GM23248 (cell line): ENCODE measurements at places on chromosomes 3 and 15.

- DNase-seq = peak; percentile 21
Observed at GRCh38 chr3:141333836-141334626, 34.3 kb upstream of the ZBTB38 start.

GRCh38 chr3:14546041-14546440 lies 5.9 kb upstream of the GRIP2 start:
- no peak for DNase-seq

GRCh38 chr3:128806588-128806987 lies 72.8 kb upstream of the ACAD9 start:
- DNase-seq = no peak

GRCh38 chr3:133394561-133395311 lies 5.1 kb upstream of the BFSP2 start:
- DNase-seq = peak; percentile 8

DNA sequence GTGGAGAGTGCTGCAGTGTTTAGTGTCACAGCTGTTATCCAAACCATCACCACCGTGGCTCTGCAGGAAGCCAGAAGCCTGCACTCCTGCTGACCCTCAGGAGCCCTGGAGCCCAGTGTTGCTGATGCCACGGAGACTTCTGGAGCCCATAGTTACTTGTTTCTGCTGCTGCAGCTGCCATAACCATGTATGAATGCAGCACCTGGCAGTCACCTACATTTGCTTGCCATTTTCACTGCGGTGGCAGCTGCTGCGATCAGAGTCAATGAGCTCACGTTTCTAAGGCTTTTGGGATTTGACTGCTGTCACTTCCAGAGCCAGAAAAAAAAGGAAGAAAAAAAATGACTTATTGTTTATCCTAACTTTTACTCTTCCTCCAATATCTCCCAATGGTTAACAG lies 299.2 kb upstream of the THRB start:
- no peak for DNase-seq

GRCh38 chr3:39156421-39156820 lies 3.0 kb upstream of the CSRNP1 start:
- DNase-seq = no peak

- peak; percentile 98 for DNase-seq
Observed at GRCh38 chr3:150469031-150469930, 61.2 kb downstream of the TSC22D2 start.

DNA sequence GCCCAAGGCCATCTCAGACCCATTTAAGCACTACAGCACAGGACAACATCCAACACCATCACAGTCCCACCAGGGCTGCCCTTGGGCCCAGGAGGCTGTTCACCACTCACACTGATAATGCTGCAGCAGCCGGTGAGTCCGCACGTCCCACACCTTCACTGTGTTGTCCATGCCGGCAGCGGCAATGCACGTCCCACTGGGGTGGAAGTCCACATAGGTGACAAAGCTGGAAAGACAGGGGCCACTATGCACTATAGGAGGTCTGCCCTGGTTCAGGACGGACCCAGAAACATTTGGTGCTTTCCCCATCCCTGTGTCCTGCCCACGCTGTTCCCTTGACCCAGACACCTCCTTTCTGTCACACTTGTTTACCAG lies 8.5 kb downstream of the POC1A start:
- DNase-seq = no peak

DNA sequence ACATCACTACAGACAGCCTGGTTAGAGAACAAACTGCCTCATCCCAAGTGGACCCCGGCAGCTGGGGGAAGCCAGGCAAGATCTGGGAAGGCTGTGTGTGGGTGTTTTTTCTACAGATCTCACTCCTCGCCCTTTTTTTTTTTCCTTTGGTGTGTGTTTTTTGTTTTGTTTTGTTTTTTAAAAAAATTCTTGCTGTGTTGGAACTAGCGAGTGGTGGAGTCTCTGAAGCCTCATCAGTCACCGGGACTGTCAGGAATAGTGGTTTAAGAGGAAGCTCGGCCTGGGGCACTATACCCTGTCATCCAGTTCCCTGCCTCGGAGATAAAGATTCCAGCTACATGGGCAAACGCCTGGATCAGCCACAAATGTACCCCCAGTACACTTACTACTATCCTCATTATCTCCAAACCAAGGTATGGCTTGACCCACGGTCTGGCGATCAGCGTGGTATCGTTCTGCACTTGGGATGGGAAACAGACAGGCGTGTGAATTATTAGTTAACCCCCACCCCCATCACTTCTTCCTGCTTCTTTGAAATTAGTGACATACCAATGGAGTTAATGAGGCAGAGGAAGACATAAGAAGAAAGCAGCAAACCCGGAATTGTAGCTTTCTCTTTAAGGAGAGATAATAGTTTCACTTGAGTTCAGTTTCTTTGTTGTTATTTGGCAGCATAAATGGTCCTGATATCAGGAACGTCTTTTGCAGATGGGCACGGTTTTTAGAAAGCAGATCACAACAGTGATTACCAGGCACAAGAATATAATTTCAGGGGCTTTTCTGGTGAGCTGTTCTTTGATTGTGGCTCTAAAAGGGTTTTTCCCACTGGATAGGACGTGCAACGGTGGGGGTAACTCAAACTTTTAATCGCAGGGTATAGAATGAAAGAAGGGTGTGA lies 722 bp downstream of the RBMS3 start:
- peak; percentile 72 for DNase-seq

DNA sequence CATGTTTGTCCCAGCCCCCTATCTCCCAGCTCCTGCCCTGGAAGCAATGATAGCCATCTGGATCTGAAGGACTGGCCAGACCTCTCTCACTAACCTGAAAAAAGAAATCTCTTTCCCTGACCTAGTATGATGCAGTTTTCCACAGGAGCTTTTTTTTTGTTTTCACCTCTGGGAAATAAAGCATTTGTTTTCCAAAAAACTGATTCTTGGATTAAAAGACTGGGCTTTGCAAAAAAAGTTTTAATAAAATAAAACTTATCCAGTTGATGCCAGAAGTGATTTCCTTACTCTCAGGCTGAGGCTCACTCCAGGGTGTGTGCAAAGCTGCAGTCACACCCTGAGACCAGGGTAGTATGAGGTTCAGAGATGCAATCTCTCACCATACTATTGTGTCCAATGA lies 104.0 kb downstream of the RYK start:
- DNase-seq = no peak

GRCh38 chr3:84965141-84965540 lies 6.4 kb downstream of the CADM2 start:
- DNase-seq = no peak

GRCh38 chr3:157204431-157204830 lies 44.5 kb upstream of the CCNL1 start:
- peak; percentile 72 for DNase-seq

DNA sequence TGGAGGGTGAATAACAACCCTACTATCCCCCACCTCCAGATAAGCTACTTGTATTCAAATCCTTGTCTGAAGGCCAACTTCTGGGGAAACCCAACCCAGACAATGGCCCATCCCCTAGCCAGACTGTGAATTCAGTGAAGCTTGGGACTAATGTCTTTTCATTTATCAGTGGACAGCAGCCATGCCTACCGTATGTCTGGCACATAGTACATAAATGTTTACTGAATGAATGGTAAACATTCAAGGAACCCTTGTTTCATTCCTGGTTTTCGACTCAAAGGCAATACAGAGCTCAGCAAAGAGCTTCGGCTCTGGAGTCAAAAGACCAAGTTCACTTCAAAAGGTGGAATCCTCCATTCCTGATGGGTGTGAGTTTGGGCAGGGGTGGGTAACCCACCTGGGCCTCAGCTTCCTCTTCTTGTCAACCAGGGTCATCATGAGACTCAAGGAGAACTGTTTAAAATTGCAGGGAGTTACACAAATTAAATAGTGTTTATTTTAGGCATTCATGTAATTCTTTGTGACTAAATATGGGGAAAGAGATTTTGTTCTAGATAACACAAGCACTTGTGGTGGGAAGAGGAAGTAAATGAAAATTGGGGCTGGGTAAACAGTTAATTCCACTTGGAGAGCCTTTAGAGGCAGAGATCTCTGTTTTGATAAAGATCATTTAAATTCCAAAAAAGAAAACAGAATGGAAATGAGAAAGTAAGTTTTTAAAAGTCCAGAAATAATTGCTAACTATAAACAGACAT lies 303.7 kb upstream of the WNT5A start:
- no peak for DNase-seq

- no peak for DNase-seq
Observed at GRCh38 chr3:44927371-44927770, 48.6 kb downstream of the ZDHHC3 start.

DNA sequence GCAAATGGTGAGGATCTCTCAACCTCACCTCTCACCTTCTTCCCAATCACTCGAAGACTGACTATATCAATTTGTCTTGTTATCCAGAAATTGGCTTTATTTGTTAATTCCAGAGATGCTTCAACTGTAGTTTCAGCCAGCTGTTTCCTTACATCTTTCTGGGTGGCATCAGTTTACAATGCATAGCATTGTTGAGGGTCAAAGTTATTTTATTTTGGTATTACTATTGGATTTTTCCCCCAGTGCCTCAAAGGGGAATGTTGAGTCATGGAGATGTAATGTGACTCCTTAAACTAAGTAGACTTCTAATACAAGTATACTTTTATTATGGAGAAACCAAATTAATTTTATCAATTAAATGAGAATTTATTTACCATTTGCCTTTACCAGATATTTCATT lies 351.6 kb downstream of the TIGIT start:
- DNase-seq = peak; percentile 35

- DNase-seq = no peak
Observed at GRCh38 chr3:62981962-62982361, 106.7 kb upstream of the CADPS start.

GRCh38 chr15:36965570-36966342 lies 134.6 kb downstream of the MEIS2 start:
- DNase-seq = no peak

DNA sequence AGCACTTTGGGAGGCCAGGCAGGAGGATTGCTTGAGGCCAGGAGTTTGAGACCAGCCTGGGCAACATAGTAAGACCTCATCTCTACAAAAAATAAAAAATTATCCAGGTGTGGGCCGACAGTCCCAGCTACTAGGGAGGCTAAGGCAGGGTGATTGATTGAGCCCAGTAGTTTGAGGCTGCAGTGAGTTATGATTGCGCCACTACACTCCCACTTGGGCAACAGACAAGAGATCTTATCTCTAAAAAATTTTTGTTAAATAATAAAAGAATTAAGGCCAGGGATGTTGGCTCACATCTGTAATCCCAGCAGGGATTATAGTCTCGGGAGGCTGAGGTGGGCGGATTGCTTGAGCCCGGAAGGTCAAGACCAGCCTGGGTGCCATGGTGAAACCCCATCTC lies 25.8 kb upstream of the NFKBIZ start:
- no peak for DNase-seq

- DNase-seq = no peak
Observed at GRCh38 chr3:31011380-31011779, 116.9 kb upstream of the GADL1 start.

DNA sequence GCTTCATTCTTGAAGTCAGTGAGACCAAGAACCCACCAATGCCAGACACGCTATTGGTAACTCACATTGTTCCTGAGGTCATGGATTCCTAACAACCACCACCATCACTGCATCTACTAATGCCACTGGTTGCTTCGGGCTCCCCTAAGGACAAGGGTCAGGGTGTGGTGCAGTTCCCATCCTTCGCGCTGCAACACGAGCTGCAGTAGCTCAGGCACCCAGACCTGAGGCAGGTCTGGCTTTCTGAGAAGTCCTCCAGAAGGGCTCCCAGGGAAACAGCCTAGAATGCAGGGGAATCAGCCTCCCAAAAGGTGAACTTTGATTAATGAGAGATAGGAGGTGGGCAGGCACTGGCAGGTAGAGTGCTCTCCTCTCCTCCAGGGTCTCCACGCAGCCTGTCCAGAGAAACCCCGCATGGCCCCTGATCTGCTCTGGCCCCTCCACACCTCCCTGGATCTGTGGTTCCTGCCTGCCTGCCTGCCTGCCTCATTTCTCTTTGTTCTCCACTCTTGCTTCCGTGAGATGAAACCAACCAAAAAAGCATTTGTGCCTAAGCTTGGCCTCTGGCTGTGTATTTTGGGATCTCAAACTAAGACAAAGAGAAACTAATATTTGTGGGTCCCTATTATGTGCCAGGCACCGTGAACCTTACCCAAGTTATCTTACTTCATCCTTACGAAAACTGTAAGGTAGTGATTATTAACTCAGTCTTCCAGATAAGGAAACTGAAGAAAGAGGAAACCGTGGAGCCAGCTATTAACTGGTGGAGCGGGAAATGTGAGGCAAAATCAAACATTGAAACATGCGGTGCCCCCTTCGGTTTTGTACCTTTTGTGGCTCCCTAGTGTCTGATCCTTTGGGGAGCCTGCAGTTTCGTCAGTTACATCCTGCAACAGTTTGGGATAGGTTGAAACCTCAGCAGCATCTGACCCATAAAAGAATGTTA lies 43.9 kb upstream of the USP3 start:
- DNase-seq = no peak

GRCh38 chr15:44435893-44436667 lies 8.7 kb downstream of the CTDSPL2 start:
- peak; percentile 24 for DNase-seq

DNA sequence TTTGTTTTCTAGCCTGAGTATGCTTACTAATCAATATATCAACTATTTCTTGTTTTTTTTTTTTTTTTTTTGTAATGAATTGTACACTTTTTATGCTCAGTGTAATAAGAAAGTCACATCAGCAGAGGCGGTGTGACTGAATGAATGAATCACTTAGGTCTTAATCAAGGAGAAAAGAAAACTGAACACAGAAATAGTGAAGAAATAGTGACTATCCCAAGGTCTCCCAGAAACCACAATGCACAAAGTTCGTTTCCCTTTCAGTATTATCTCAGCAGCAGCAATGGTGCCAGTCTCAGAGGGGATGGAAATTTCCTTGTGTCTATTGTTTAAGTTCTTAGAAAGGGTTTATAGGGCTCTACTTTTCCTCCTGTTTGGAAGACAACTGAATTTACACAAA lies 80.7 kb downstream of the NR1I2 start:
- no peak for DNase-seq

DNA sequence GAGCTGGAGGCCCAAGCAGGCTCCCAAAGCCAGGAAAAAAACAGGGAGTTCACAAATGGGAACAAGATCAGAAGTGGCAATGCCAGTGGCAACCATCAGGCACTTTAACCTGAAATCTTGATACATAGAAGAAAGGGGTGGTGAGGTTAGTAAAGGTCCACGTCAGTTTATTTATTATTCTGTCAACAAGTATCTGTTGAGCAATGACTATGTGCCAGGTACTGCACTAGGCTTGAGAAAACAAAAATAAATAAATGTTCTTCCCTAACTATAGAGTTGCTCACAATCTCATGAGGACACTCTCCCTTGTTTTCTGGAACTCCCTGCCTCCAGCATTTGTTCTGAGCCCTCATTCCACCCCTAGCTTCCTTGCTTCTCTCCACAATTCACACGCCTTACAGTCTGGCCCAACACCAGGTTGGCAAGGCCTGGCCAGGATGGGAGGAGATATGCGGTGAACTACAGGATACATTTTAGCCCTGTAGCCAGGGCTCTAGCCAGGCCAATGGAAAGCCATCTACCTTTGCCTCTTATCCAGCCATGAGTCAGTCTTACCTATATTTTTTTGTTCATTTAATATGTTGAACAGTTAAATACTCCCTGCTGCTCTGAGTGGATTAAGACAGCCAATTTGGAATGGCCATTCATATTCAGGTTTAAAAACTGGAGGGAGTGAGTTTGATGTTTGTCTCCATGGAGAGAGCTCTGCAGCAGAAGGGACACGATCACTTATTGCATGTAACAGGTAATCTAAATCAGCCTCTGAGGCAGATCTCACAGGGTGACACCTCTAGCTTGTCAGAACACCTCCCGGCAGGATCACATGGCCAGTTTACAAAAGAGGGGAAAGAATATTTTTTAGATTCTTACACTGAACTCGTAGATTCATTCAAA lies 161.9 kb upstream of the ATP11B start:
- DNase-seq = no peak
